Bronchial epithelial cell (primary cell): ENCODE measurements at places on chromosomes 5 and 9.

DNA sequence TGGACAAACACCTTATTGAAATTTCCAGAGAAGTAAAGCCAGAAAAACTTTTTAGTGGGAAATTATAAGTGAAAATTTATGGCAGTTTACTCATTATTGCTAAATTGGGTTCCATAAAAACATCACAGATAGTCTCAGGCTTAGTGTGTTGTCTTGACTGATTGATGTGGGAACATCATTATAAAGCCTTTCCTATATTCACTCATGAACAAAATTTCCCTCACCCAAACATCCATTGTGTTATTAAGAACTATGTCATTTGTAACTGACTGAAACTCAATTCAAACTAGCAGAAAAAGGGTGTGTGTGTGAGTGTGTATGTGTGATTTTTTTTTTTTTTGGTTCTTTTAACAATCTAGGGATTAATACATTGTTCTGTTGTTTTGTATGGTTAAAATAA is 143.7 kb upstream of the SEMA6A start:
- DNase-seq: no peak

- no peak for DNase-seq
Measured at GRCh38 chr9:16429671-16430070, 440.8 kb downstream of the BNC2 start.

DNA sequence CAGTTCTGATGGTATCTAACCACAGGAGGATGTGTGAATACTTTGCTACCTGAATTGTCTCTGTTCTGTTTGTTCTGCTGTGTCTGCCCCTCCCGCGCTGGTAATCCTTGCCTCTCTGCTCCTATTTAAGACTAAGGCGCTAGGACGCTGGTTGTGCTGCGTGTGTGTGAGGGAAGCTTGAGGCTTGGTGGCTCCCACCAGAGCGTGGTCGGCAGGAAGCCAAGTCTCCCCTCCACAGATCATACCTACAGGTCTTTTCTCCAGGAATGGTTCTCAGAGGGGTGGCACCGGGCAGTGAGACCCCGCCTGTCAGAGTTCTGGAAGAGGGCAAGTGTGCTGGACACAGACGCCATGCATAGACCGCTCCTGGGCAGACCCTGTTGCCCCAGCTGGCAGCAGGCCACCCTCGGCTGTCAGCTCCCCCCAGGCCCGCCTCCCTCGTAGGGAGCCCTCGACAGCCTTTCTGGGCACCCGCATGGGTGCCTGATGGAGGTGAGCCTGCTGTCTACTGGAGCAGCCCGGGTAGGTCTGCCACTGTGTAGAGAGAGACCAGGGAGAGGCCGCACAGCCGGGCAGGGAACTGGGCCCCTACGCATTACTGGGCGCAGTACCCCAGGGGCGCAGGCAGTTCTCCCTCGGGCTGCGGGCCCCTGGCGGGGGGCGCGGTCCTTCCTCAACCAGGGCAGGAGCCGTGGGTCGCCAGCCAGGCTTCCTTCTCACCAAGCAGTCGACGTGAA is 53.4 kb upstream of the ROR2 start:
- no peak for DNase-seq

GRCh38 chr5:102411-103043 is 10.6 kb downstream of the PLEKHG4B start:
- DNase-seq: no peak

GRCh38 chr5:146796911-146797310 is 81.6 kb downstream of the PPP2R2B start:
- no peak for DNase-seq

DNA sequence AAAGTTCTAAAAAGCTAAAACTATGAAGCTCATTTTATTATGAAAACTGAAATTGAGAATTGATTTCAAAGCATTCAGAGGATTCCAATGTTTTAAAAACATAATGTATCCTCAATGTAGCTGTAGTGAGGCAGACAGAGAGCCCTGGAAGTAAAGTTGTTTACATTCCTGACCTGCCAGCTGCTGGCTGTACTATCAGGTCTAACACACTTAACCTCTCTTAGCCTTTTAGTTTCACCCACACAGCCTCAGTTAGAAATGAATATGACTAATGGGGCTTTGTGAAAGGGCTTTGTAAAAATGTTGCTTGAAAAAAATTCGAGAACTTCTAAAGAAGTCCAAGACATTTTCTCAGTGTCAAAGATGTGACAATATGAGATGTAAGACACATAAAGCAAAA is 122.6 kb downstream of the FBXL17 start:
- DNase-seq: peak; percentile 18

GRCh38 chr9:93826905-93827544 is 128.1 kb downstream of the BARX1 start:
- DNase-seq: no peak

GRCh38 chr5:74063821-74064220 is 437.8 kb downstream of the ARHGEF28 start:
- DNase-seq: peak; percentile 90

DNA sequence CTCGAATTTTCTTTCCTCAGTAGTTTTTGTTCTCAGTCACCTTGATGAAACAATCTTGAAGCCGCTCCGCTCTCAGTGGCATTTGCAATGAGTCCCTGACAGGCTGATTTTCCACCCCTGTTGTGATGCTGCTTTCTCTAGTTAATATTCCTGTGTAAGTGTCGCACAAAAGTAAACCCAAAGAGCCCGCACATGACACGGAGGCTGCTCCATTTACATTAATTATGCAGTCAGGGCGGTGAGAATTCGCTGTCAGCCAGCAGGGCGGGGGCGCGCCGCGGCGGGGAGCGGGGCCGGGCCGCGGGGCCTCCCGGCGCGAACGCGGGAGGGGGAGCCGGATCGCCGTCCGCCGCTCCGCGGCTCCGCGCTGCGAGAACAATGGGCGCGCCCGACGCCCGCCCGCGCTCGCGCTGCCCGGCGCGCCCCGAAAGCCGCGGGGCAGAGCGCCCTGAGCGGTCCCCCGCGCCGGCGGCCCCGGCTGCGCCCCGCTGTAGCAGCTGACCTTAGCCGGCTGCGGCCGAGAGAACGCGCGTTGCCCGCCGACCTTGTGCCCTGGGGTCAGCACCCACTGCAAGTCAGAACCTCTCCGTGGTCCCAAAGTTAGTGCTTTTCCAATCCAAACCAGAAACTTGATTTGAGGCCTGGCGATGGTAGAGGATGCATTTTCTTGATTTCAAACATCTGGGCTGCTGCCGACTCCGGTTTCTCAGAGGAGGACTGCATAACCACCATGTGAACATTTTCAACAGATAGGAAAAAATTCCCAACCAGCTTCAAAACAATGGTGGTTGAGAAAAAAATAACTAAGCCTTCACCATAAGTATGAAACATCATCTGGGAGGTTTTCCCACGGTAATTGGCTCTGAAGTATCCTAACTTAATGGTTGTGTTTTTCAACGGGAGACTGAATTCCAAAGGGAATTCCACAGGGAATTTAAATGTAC is 142.6 kb downstream of the PBX3 start:
- peak; percentile 18 for DNase-seq

- no peak for DNase-seq
Measured at GRCh38 chr5:125575891-125576505, 829.6 kb upstream of the ZNF608 start.

- DNase-seq: no peak
Measured at GRCh38 chr9:6616951-6617602, 28.5 kb downstream of the GLDC start.

- peak; percentile 47 for DNase-seq
Measured at GRCh38 chr9:38432922-38433510, 8.8 kb upstream of the IGFBPL1 start.

DNA sequence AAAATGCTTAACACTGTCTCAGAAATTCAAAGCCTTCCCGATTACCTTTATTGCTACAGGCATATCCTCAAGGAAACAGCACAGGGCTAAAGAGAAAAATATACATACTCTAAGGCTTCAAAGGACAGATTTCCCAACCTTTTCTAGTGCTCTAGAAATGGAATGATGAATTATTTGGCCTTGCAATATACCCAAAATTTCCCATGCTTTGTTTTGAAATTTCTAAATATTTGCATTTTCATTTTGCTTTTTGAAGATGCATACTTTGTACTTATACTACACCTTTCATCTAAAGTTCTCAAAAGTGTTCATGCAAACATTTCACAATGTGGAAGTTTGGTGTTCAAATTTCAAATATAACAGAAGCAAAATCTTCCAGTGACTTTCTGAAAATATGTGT is 312.7 kb upstream of the PDE4D start:
- no peak for DNase-seq

GRCh38 chr9:115262477-115262876 is 144.5 kb upstream of the TNC start:
- DNase-seq: peak; percentile 100

DNA sequence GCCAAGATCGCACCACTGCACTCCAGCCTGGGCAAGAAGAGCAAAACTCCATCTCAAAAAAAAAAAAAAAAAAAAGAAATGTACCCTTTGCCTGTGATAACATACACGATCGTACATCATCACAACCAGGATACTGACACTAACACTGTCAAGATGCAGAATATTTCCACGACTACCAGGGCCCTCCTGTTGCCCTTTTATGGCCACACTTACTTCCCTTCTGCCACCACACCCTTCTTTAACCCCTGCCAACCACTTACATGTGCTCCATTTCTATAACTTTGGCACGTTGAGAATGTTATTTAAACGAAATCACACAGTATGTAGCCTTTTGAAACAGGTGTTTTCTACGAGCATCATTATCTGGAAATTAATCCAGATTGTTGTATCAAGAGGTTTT is 69.0 kb upstream of the OTULINL start:
- DNase-seq: no peak

DNA sequence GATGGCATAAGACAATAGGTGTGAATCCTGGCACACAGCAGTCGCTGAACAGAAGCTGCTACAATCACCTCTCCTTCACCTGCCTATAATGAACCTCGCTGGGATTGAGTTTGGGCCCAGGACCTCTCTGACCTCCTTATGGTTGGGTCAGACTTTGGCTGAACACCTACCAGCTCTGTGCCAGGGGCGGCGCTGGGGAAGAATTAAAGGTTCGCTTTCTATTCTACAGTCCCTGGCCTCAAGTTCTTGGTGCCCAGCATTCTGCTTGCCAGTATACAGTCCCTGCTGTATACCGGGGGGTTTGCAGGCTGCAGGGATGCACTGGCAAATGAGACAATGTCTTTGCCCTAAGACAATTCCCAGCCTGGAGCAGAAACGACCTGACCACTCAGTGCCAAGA is 895 bp upstream of the STRBP start:
- DNase-seq: no peak

GRCh38 chr5:54390015-54390414 is 65.5 kb upstream of the HSPB3 start:
- peak; percentile 99 for DNase-seq

- peak; percentile 27 for DNase-seq
Measured at GRCh38 chr5:20556115-20556763, 568.2 kb upstream of the CDH18 start.

DNA sequence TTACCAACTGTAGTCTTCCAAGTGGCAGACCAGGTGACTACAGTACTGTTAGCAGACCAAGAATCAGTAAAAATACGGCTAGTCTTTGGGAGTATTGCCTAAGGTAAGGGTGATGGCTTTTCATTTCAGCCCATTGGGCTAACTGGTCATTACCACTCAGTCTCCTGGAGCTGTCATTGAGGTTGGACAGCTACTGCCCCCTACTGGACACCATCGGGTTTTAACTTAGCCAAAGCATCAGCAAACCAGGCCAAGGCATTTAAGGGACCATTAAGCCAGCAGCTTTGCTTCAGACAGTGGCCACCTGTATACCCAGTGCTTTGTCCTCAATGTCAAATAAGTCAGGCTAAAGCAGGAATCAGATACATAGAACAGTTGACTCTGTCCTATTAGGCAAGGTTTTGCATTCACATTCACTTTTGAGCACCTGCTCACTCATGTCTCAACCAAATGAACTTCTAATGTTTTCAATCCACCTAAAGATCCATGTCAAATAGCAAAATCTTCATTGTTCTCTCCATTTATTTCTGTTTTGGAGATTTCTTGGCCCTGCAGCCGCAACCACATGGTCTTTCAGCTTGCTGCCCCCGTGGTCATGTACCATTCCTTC is 117.2 kb downstream of the INVS start:
- peak; percentile 59 for DNase-seq

DNA sequence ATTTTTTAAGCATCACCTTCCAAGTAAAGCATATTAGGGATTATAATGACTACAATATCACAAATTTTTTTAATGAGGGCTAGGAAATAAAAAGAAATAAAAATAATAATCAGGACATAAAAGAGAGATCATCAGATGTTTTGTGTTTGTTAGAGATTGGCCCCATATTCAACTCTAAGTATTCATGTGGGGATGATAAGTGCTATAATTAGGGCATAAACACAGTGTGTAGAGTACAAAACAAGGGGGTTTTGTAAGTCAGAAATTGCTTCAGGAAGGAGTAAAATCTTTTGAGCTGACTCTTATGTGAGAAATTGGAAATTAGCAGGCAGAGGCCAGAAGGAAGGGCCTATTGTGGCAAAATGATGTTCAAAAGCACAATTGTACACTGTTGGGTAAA is 127.3 kb downstream of the STARD4 start:
- DNase-seq: no peak

DNA sequence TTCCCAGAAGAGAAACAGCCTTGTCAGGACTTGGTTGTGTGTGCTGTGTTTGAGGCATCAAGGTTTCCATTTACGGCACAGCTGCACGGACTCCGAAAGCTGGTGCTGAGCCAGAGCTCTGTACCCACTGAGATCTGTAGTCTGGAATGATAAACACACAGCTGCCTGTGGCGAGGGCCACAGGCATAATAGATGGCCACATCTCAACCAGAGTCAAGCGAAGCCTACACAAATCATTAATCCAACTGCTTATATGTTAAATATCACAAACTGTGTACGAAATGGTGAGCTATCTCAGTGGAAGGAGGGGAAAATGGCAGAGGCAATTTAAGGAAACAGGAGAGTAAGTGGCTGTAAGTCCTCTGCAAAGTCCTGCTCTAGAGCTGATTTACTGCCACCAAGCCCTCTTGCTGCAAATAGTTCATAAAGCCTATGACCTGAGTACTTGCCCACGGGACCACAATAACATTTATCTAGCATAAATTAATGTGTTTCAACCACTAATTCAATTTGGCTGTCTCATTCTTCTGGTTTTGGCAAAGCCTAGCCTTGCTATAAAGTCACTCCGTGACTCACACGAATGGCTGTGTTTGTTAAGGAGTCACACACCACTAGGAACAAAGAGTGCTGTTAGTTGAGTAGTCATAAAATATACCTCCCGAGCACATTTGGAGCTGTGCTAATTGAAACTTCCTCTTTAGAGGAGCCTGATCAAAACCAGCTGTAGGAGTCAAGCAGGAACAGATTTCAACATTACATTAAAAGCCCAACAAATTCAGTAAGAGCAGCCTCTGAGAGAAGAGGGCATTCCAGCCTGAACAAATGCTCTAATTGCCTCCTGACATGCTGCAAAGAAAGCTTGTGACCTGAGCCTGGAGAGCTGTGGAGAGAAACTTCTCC is 738.6 kb upstream of the ZNF608 start:
- DNase-seq: peak; percentile 97

- no peak for DNase-seq
Measured at GRCh38 chr9:38309324-38310195, 82.9 kb upstream of the ALDH1B1 start.

DNA sequence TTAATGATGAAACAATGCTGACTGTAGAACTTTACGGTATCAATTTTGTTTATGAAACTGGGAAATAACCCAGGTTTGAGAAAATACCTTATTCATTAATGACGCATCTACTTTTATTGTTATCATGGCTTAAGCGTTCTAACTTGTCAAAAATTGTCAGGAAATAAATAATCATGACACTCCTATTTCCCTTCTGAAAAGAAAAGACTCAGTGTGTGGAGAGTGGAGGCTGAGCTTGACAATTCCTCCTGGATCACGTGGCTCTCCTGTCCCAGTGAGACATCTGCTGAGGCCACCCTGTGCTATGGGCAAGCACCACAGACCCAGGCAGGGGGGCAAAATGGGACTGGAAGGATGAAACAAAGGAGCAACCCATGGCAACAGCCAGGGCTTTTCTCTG is 466.4 kb downstream of the ZNF608 start:
- peak; percentile 67 for DNase-seq

- no peak for DNase-seq
Measured at GRCh38 chr5:154103233-154103632, 64.5 kb downstream of the MFAP3 start.
